Aorta (tissue), 5 donors: ENCODE measurements at places on chromosomes 3 and 15.

DNA sequence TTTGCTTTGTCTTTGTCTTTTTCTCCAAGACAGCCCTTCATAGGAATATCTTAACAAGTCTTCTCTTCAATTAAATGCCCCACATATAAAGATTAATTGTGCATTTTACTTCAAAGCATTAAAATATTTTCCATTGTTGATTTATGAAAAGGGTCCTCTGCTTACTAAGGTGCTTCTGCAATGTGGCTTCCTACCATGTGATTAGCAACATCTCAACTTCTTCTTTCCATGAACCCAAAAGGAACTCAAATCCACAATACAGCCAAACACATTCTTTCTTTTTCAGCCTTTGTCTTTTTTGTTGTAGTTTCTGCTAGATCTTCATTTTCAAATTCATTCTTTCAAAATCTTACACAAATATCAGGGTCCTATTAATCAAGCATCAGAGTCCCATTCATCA lies 309.2 kb downstream of the NSUN3 start:
- no peak for DNase-seq

DNA sequence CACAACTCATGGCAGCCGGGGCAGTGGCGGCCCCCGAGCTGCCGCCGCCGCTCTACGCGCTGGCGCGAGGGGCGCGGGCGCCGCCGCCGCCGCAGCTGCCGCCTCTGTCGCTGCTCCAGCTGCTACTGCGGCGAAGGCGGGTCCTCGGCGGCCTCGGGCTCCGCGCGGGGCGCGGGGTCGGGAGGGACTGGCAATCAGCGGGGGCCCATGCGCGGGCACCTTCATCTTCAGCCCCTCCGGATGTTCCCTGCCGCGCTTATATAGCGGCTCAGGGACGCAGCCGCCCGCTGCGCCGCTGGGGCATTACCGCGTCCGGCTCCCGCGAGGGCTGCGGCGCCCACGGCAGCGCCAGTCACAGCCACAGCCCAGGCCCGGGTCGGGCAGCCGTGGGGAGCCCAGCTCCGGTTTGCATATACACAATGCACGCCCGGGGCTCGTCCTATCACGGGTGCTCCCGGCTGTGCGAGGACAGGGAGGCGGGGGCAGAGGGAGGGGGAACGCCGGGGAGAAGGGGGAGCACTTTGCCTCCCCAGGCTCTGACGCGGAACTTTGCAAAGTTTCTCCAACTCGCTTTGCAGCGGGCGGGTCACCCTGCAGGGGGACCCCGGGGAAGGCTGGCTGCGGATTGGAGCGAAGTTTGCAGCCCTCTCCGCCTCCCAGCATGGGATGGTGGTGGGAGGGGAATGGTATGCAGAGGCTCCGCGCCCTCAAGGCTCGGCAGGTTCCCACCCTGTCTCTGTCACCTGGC lies at the start of gene VGLL3:
Gene VGLL3 (minus strand): TSS at position 416 of the 748 bp plus-strand sequence. CDS start 406 bp downstream, at position 10.
- DNase-seq: peak; percentile 84

DNA sequence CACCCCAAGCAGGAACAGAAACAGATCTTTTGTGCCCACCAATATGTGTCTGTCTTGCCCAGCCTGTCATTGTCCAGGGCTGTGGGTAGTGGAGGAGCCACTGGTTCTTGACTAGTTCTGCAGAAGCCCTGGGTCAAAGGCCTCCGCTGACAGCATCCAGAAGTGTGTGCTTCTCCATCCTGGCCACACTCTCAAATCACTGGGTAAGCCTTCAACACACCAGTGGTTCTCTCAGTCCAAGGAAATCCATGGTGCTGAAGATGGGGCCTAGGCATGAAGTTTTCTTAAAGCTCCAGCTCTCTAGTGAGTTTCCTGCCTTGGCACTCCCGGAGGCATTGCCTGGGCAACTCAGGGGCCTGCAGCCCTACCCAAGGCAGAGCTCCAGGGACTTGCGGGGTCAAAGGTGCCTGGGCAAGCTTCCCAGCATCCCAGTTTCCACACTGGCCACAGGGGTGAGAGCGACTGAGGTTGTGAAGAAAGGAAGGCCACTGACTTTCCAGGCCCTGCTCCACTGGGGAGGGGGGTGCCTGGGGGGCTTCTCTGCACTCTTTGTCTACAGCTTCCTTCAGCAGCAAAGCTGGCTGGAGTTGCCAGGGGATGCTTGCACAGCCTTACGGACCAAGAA lies 37.9 kb upstream of the RPL32 start:
- DNase-seq: no peak

DNA sequence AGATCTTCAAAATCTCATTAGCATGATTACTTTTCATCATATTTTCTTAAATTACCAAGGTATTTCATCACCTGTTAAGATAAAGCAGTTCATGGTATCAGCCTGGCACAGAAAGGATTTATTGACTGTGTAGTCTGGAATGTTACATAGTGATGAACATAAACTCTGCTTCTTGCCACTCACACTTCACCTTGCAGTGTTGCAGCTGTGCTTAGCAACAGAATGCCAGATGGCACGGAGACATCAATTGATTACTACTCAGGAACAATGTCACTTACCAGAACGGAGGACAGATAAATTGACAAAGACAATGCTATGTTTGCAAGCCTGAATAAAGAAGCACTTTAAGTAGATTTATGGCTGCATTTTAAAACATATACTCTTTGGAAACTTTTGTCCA lies 15.0 kb upstream of the BCHE start:
- no peak for DNase-seq

DNA sequence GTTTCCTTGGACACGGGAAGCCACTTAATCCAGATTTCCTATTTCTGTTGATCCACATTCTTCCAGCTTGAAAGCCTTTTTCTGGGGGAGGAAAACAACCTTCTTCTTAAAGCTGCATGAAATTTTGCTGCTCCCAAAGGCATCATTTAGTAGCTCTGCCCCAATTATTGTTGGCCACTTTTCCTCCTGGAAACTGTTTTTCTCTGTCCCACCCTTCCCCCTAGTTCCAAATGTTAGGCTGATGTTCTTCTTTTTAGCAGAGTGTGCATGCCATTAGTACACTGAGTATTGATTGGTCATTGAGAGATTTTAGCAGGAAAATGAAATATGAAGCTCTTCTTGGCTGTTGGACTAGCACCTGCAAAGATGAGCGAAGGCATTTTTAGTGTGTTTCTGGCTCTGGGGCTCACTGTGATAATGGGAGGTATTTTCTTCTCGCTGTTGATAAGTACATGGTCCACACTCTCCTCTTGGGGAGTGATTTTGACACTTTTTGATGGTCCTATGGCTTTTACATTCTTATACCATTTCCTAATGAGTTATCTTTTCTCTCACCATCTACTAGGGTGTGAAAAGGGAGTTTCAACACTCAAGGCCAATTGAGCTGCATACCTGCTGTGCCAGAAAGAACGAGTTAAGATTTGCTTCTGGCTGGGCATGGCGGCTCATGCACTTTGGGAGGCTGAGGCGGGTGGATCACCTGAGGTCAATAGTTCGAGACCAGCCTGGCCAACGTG lies 200.5 kb downstream of the PTPRG start:
- no peak for DNase-seq

- no peak for DNase-seq
Measured at GRCh38 chr15:95646484-95647273, 683.8 kb upstream of the NR2F2 start.

GRCh38 chr3:134624537-134625287 lies 26.1 kb downstream of the KY start:
- no peak for DNase-seq

GRCh38 chr15:66752078-66752477 lies 50.0 kb downstream of the SMAD6 start:
- peak; percentile 23 for DNase-seq

DNA sequence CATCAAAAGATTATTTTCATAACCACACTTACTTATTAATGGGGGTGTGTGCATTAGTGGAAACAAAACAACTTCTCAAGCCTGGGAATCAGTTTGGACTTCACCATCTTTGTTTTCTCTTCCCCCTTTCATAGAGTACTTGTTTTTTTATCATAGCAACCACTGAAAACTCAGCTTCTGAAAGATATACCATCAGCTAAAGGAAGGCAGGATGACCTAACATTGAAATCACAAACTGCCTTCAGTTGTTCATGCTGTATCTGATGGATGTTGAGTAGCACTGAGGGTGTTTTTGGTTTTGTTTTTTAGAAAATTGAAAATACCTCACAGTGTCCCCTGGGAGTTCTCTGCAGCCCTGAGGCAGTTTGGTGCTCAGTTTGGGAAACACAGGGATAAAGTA lies 46.5 kb downstream of the NEK10 start:
- DNase-seq: no peak

GRCh38 chr3:37731895-37732294 lies 129.8 kb upstream of the CTDSPL start:
- no peak for DNase-seq

DNA sequence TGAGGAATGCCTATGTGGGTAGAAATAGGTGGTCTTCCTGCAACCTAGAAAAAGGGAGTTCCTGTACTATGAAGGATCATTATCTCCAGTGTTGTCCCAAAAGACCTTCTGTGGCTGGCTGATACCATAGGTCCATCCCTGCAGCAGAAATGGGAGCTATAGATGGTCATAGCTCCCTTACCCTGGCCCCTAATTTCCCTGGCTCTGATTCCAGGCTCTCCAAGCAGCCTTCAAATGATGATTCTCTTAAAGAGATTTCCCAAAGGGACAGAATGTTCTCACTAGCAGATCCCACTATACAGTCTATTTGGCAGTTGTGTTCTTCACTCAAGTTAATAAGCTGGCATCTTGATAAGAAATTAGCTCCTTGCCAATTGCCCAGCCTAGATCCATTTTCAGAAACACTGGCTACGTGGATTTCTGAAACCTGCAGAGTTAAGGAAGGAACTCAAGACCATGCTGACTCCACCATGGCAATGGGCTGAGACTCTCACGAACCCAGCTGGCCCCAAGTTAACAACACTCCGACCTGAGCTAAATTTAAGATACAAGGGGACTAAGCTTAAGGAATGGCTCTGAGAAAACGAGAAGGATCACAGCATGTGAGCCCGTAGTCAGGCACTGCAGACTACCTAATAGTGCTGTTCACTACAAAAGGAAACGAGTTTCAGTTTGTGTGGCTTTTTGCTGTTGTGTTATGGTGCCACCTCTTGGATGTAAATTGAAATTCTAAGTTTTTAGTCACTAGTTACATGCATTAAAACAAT lies 11.4 kb downstream of the C15orf40 start:
- no peak for DNase-seq

GRCh38 chr3:162112719-162113118 lies 616.1 kb downstream of the OTOL1 start:
- DNase-seq: no peak

GRCh38 chr3:98791341-98792325 lies 28.5 kb downstream of the ST3GAL6 start:
- no peak for DNase-seq

DNA sequence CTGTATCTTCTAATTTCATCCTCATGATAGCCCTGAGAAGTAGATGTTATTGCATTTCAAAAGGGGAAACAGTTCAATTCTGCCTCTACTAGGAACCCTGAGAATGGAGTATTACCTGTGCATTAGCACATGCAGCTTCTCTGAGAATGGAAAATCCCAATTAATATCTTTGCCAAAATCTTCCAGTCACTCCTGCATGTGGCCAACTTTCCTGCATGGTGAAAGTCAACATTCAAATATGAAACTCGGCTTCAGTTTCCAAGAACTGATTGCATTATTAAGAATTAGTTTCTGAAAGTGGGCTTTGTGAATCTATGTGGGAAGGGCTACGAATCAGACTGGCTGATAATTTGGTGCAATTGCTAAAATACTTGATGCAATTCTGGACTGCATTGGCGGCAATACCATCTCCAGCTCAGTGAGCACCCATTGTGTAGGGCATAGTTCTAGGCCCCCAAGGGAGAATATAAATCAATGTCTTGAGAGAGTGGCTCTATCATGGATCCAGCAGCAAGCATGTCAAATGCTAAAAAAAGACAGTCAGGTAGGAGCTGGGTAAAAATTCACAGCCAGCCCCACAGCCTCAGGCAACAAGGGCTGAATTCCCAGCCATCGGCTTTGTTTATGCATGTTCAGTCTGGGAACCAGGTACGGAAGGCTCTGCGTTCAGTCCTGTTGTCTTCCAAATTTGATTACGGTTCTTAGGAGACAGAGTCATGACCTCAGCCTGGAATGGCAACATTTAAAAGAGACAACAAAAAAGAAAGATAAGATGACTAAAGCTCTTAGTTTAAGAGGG lies 18.8 kb upstream of the BCL6 start:
- DNase-seq: no peak

DNA sequence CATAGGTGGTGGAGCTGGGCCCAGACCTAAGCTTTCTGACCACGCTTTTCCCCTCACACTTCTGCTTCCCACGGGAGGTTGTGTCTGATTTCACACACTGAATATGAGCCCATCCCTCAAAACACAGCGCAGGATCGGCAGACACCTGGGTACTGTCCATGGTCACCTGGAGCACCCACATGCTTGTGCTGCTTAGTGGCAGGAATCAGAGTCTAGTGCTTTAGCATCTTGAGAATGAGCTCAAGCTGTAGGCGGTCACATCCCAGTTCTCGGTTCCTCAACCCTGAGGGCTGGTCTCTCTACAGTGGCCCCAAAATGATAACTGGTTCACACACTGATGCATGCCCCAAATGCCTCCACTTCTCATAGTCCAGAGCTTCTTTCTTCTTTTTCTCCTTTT lies 111.0 kb downstream of the SEMA5B start:
- DNase-seq: peak; percentile 39

DNA sequence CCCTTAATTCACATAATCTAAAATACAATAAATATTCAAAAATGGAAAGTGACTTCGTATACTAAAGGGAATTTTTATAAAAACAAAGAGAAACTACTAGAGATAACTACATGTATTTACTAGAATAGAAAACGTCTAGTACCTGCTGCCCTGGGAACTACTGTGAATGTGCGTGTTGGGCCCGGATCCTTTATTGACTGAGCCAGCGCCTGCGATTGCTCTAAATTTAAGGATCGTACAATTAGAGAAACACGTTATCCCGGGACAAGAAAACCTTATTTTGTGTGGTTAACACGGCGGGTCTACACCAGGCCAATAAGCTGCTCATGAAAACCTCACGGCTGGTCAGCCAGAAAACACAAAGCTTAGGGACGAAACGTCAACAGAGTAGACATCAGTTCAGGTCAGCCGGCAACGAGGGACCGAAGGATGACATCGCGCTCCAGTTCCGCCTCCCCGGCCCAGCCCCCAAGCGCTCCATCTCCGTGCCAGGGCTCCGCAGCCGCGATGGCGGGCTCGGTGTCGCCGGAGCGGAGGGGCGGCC lies 555 bp downstream of the TM2D3 start:
- no peak for DNase-seq

- no peak for DNase-seq
Measured at GRCh38 chr15:87322265-87322664, 934.3 kb downstream of the NTRK3 start.

GRCh38 chr3:52973806-52974205 lies 72.1 kb downstream of the SFMBT1 start:
- DNase-seq: no peak

GRCh38 chr15:101396484-101397261 lies 92.8 kb downstream of the PCSK6 start:
- no peak for DNase-seq

- DNase-seq: no peak
Measured at GRCh38 chr3:74456166-74456565, 158.3 kb downstream of the CNTN3 start.

GRCh38 chr3:51942603-51943450 lies 664 bp downstream of the PARP3 start:
- peak; percentile 79 for DNase-seq

GRCh38 chr15:68082735-68083134 lies 28.6 kb downstream of the PIAS1 start:
- no peak for DNase-seq

- DNase-seq: no peak
Measured at GRCh38 chr3:142272200-142272891, 47.0 kb upstream of the GK5 start.

GRCh38 chr15:72486144-72486543 lies 12.0 kb downstream of the ARIH1 start:
- DNase-seq: no peak
